ENCODE measurements at places on chromosomes 6 and 20. TPM values are rescaled to one million over a fixed set of nuclear protein-coding genes. Genes with fewer than 3 reads are reported as not detected.

TCF21 gene
- 7.0 TPM for total RNA-seq

MCCD1 gene
- total RNA-seq: not detected

DYNLT1 gene
- 118 TPM for total RNA-seq

TTBK1 gene
- total RNA-seq: not detected

FAM209B gene
- not detected for total RNA-seq
